ENCODE measurements at places on chromosomes 12 and 14.
A peak's percentile ranks its signal among the peaks of the same experiment; 100 is the strongest.

- peak; percentile 93 for DNase-seq
Measured at GRCh38 chr12:129607301-129607700, 296.5 kb downstream of the TMEM132D start.

DNA sequence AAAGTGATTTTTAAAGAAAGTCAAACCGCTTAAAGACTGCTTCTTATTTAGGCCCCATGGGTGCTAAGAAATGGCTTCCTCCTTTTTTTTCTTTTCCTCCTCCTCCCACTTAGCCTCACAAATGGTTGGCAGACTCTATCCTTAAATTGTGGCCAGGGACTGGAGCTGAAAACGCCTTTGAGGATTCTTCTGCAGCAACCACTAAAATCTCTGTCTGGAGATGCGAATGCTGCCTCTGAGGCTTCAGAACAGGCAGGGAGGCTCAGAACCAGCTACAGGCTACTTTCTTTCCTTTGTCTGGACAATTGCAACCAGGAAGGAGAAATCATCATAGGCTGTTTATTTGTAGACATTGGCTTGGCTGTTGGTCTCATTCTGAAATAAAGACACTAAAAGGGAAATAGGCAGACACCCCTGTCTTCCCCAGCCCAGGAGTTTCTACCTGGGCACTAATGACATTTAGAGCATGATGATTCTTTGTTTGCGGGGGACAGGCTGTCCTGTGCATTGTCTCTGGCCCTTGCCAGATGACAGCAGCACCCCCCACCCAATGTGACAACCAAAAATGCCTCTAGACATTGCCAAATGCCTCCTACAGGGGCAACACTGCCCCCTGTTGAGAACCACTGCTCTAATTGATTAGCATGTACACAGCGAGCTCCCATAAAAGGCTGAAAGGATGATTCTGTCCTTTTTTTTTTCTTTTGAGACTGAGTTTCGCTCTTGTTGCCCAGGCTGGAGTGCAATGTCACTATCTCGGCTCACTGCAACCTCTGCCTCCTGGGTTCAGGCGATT is 50.3 kb downstream of the MAP1LC3B2 start:
- no peak for DNase-seq

DNA sequence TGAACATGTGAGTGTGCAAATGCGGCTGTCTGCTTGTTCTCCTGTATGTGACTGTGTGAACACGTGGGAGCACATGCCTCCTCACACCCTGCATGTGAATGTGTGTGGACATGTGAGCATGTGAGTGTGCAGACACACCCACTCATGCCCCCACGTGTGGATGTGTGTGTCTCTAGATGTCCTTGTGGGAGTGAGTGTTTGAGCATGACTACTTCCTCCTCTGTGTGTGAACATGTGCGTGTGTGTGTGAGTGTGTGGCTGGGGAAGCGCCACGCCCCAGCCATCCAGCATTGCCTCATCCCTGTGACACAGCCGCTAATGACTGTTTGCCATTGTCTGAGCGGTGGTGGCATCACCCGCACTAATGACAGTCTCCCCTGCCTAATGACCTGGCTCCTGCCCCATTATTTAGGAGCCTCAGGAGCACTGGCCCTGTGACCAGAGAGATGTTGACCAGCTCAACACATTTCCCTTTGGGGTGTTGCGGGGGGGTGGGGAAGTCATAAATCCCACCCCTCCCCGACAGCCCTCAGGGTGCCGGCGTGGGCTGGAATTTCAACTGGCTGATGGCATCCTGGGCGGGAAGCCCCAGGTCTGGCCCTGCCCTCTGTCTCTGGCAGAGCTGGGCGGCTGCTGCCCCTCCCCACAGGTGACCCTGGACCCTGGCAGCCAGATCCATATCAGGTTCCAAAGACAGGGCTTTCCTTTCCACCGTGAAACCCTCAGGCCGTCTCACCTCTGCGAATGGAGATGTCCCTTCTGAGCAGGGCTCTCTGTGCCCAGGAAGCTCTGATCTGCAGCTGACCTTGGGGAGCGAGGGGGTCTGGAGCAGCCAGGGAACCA is 11.5 kb upstream of the KRT80 start:
- DNase-seq: peak; percentile 96

GRCh38 chr14:52044791-52045522 is 23.9 kb downstream of the NID2 start:
- peak; percentile 74 for DNase-seq

GRCh38 chr12:18343708-18344107 is 82.4 kb downstream of the PIK3C2G start:
- DNase-seq: no peak

GRCh38 chr14:58637391-58638230 is at the start of gene DACT1:
Gene DACT1 (plus strand): TSS chr14:58637962. CDS start chr14:58638203, 241 bp downstream.
- peak; percentile 43 for DNase-seq

DNA sequence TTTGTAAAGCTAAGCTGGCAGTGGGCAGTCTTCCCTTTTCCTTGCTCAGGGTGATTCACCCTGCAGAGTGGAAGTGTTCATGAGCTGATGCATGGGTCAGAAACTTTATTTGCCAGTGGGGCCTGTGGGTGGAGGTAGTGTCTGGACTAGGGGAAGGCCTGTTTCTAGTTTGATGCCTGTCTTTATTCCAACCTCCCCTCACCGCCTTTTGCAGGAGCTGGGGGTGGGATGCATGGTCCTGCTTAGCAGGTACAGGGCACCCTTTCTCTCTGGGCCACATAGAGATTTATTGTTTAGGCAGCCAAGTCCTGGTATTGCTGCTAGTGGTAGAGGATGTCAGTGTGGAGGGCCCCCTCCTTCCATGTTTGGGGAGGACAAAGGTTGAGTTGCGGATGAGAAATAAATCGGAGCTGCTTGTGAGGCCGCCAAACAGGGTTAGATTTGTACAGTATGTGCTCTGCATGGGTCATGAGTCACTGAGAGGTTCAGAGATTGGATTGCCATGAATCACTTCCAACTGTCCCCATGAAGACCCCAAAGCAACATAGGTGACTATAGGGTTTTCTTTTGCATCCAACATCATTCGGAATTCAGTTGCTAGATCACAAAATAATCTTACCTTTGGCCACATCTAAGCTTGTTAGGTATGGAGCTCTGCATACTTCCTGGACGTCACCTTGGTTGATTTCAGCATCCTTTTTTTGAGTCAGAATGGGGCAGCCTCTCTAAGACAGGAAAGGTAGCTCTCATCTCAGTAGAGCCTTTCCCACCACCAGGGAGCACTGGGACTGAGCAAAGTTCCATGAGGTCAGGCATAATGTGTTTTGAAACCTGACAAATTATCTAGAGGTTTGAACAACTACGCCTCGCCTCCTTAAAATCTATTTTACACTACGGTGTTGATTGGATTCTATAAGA is 8.8 kb downstream of the SMOC1 start:
- DNase-seq: peak; percentile 27

DNA sequence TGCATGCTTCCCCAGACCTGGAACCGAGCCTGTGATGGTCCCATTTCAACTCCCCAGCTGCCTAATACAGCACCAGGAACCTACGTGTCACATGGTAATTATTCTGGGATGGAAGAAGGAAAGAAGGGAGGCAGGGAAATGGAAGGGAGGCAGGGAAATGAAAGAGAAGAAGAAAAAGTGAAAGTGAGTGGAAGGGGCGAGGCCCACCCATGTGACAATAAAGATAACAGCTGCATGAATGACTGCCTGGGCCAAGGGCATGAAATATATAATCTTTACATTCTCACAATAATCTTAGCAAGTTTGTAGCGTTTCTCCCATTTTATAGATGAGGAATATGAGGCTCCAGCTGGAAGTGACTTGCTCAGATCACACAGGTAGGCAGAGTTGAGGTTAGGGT is 245.0 kb upstream of the PWP1 start:
- no peak for DNase-seq

- no peak for DNase-seq
Measured at GRCh38 chr12:25361511-25361910, 110.8 kb upstream of the KRAS start.

DNA sequence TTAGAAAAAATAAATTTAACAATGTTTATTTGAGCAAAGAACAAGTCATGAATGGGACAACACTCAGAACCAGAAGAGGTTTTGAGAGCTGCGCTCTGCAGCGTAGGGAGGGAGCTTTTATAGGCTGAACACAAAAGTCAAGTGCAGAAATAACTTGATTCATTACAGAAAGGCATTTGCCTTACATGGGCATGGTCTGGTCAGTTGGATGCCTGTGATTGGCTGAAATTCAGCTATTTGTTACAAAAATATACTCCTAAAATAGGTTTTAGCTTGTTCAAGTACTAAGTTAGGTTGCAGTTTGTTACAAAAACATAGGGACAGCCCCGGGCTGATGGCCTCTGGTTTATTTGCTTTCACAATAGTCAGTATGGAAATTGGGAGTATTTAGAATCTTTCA is 118.0 kb downstream of the NUAK1 start:
- DNase-seq: no peak

GRCh38 chr12:73262788-73263381 is 990.7 kb downstream of the TRHDE start:
- no peak for DNase-seq

DNA sequence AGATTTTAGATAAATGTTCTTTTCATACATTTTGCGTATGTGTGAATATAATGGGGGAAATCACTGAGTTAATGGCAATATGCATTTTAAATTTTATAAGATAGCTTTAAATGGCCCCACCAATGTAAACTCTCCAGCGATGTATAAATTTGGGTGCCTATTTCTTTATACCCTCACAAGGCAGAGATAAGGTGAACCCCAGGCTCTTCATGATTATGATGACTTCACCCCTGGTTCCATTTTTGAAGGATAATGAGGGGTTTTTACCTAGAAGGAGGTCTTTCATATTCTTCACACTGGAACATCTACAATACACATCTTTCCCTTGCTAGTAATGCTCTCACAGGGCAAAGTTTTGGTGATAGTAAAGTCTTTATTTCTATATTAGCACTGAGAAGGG is 35.2 kb downstream of the KLRG1 start:
- no peak for DNase-seq

GRCh38 chr12:38850461-38850860 is 54.9 kb downstream of the CPNE8 start:
- peak; percentile 32 for DNase-seq

DNA sequence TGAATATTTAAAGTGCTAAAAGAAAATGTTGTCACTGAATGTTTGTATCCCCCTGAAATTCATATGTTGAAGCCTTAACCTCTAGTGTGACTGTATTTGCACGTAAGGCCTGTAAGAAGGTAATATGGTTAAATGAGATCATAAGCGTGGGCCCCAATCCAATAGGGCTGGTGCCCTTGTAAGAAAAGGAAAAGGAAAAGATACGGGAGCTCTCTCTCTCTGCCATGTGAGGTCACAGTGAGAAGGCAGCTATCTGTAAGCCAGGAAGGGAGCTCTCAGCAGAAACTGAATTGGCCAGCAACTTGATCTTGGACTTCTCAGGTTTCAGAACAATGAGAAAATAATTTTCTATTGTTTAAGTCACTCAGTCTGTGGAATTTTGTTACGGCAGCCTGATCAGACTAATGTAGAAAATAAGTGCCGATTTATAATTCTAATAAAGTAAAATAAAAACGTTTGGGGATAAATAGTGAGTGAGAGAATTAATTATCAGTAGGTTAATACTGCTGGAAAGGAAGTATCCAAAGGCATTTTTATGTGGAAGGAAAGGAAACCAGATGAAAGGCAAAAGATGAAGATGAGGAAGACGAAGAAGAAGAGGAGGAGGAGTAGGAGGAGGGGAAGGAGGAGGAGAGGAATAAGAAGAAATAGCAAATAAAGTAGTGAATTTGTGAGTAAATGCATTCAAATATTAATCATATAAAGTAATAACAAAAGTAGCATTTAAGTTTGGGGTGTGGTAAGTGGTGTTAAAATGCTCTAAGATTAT is 188.5 kb upstream of the KRR1 start:
- no peak for DNase-seq

DNA sequence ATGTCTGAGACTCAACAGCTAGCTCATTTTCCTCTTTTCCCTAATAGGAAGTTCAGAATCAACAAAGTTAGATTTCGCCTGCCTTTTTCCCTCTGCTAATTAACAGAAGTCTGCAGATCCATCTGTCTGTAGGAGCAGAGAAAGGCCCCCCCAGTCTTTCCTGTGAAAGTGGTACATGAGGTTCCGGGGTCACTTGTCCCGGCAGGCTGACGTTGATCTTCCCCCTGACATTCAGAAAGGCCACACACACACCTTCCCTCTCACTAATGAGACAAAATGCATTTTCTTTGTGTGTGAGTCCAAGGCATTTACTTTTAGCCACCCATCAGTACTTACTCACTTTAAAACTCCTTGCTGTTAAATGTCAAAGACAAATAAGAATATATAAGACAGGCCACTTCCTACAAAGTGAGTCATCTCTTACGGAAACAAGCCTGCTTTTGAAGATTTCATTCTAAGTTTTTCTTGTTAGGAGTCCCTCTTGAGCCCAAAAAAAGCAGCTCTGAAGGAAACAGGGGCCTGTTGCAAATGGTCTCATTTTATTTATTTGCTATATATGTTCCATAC is 138.7 kb downstream of the TTC7B start:
- DNase-seq: peak; percentile 16

DNA sequence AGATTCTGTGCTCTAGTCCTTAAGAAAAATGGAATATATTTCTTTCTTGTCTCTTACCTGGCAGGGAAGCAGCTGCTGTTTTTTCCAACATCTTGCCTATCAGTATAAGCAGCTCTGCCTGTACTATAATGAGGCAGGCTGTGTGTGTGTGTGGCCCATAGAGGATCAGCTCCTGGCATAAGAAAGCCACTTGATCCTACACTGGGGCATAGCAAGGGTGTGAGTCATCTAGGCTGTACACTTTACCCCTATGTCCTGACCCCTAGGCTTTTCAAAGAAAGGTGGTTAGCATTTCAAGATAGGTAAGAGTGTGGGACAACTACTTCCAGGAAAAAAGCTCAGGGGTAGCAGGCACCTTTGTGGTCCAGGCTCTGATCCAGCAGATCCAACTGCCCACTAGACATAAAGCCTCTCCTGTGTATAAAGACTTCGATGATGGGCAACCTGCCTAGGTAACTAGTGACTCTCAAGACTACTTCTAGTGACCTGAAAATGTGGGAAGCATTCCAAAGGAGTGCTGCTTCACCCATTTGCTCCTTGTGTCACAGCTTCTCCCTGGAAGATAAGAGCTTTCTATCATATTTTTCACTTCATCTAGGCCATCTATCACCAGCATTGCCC is 4.9 kb upstream of the SENP1 start:
- peak; percentile 41 for DNase-seq

All from kidney tubule cell (primary cell).